Psoas muscle (tissue), 8 donors: ENCODE measurements at places on chromosomes 1 and 21. TPM values are rescaled to one million over a fixed set of nuclear protein-coding genes. Genes with fewer than 3 reads are reported as not detected.

- no peak for DNase-seq
Measured at GRCh38 chr1:2090216-2090890, 40.1 kb downstream of the PRKCZ start.

Gene ATP1B1
- polyA plus RNA-seq = 228 TPM

DNA sequence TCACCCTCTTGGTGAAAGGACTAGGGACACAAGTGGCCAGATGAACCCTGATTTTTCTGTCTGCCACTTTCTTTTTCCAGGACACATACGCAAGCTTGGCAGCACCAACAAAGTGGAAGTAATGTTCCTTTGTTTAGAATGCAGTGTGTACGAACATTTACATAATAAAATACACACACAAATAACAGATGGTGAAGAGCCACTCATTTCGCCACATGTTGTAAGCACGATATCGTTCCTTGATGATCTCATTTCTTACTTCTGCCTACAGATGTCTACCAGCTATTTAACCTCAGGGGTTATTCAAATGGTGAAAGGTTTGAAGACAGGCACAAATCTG is 670.2 kb upstream of the CXADR start:
- DNase-seq = no peak

DNA sequence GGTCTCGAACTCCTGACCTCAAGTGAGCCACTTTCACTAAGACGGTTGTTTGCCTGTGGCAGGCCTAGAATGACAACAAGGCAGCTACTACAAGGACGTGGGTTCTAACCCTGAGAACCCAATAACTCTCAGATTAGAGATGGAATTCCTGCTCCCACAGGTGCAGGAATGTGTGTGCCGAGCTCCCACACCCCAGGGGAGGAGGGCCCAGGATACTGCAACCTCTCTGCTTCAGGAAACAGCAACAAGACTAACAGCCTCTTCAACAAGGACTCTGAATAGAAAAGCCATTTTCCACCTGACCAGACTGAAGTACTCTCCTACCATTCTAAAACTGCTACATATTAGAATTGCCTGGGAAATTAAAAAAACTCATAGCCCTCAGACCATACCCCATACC is 4.9 kb downstream of the LSM10 start:
- no peak for DNase-seq

Gene RIIAD1
- 2.4 TPM for polyA plus RNA-seq

DNA sequence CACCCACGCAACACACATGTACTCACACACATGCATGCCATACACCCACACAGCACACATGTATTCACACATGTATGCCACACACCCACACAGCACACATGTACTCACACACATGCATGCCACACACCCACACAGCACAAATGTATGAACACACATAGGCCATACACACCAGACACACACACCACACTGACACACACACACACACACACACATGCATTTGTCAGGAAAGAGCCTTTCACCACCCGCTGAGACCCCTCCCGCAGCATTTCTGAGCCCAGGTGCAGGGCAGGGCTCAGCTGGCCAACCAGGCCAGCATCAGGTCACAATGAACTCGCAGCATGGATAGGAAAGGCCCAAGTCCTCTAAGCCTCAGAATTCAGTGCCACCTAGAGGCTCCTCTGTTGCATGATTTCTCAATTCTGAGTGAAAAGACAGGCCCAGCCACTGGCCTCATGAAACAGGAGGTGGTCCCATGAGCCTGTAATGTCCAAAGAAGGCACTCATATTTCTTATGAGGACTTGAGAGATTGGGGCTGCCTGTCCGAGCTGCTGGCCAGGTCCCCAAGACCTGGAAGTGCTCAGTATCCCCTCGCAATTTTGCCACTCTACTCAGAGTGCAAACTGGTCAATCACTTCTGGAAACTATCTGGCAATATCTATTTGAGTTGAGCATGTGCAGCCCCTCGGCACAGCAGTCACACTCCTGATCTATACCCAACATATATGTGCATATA is 57.3 kb downstream of the PSMG1 start:
- peak; percentile 63 for DNase-seq

DNA sequence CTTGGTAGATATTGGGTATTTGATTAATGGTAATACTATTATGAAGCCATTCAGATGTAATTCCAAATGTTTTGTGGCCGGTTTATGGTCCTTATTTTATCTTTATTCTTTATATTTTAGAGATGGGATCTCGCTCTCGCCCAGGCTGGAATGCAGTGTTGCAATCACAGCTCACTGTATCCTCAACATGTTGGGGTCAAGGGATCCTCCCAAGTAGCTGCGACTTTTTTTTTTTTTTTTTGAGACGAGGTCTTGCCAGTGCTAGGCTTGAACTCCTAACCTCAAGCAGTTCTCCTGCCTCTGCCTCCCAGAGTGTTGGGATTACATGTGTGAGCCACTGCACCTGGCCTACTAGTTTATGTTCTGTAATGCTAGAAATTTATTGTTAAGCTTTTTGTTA is 4.7 kb downstream of the DDI2 start:
- no peak for DNase-seq

GRCh38 chr1:11985851-11986250 is 5.6 kb downstream of the MFN2 start:
- DNase-seq = no peak

DNA sequence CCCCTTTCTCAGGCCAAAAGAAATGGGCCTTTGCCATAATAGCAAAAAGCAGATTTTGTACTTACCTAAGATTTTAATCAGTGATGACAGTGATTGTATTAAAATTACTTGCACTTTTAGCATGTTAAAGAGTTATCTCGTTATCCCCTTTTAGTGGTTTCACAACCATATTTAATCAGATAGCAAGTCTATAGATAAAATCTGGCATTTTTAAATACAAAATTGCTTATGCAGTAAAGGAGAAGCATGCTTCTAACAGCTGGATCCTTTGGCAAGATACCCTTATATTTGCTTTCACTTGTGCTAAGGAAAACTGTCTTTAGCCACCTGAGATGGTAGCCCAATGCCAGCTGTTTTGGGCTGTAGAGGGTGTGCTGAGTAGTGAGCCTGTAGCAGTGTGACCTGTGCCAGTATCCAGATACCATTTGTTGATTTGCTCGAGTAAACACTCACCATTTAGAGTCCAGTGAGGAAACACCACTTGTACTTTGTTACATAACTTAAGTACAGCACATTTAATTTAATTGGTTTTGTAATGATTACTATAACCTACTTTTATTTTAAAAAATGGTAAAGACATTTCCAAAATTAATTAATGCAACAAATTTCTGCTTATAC is 314.4 kb upstream of the ZP4 start:
- no peak for DNase-seq

Gene ATP1A4
- polyA plus RNA-seq = 0.13 TPM

Gene RNU1-3
- polyA plus RNA-seq = not detected

Gene OR2T33
- polyA plus RNA-seq = not detected

Gene LCA5L
- 1.2 TPM for polyA plus RNA-seq

Gene CAPN2
- 47.6 TPM for polyA plus RNA-seq

DNA sequence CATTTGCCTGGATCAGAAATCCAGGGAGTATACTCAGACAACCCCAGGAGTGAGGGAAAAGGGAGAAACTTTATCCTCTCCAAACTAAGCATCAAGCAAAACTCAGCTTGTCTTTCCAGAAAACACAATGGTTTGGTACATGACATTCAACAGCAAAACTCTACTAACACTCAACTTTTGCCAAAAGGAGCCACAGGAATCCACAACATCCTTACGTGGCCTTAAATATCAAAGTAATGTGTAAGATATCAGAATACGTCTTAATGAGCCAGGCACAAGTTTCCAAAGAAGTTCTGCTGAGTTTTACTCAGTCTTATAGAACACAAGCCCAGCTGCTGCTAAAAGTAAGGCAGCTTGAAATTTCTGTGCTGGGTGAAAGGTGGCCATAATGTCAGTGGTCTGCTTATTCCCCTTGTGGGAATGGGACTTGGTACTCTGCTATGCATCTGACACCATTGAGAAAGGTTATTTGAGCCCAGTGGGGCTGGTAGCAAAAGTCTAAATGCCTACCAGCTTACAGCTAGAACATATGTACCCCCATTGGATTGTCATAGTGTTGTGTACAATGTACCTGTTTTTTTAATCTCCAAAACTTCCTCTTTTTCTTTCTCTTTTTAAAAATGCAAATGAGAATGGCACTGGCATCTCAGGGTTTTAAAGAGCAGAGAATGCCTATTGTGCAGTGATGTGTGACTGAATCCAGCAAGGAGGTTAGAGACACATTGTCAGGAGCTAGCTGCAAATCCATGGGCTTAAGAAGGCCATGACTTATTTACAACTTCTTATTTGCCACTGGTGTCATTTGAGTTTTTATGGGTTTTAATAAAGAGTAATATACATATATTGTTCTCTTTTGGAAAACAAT is 62.0 kb upstream of the ST6GALNAC3 start:
- no peak for DNase-seq

DNA sequence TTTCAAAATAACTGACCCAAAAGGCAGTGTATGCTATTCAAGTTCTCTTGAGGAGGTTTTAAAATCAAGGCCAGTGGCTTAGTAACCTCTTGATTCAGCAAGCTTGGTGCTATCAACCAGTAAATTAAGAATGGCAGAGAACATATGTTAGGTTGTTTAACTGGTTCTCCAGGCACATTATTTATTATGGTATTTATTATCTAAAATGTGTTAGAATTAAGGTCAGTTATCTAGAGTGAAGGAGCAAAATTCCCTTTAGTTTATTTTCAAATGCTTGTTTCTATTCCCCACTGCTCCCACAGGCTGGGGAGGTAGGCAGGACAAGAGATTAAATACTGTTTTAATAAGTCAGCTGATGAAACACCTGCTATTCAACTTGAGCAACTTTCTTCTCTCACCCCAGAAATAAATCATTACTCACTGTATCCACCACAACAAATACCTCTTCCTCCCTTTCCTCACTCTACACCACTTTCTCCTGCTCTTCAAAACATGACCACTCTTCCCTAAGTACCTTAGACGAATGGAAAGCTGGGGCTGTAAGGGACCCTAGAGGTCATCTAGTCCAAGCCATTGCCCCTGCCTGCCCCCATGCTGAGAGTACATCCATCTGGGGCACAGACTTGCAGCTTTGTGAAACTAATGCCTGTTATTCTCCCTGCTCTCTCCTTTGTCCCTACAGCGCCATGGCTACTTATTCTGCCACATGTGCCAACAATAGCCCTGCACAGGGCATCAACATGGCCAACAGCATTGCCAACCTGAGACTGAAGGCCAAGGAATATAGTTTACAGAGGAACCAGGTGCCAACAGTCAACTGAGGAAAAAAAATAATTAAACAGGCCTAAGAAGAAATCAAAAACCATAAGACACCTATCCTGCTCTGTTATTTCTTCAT is 71.7 kb downstream of the PRRX1 start:
- DNase-seq = peak; percentile 46

- DNase-seq = peak; percentile 42
Measured at GRCh38 chr21:44517175-44517899, 22.7 kb downstream of the KRTAP10-1 start.

DNA sequence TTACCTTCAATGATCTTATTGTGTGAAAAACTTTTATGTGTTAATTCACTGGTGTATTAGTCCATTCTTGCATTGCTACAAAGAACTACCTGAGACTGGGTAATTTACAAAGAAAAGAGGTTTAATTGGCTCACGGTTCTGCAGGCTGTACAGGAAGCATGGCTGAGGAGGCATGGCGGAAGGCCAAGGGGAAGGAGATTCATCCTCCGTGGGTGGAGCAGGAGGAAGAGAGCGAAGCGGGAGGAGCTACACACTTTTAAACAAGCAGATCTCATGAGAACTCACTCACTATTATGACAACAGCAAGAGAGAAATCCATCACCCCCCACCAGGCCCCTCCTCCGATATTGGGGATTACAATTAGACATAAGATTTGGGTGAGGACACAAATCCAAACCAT is 44.2 kb upstream of the RGS7 start:
- no peak for DNase-seq

Gene MFAP2
- 1.5 TPM for polyA plus RNA-seq

Gene PLPPR4
- polyA plus RNA-seq = 0.12 TPM

DNA sequence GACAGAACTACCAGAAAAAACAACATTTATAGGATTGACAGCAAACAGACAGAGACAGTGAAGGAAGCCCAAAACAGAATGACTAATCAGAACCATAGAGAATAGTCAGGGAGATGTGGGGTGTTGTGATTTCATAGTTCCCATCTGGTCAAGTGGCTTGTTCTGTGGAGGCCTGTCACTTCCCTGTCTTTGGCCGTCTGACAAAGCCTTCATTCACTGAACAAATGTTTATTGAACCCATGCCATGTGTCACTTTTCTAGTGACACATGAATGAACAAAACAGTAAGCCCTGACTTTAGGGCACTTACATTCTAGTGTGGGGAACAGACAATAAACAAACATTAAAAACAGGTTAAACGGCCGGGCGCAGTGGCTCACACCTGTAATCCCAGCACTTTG is 3.2 kb upstream of the SRRM1 start:
- no peak for DNase-seq

- peak; percentile 92 for DNase-seq
Measured at GRCh38 chr1:150010393-150011115, at the start of gene OTUD7B. Gene OTUD7B, minus strand, starts transcription at chr1:150010726. Its CDS starts 33,216 bp downstream, at chr1:149977510.

Gene OLFML3
- 9.9 TPM for polyA plus RNA-seq

- no peak for DNase-seq
Measured at GRCh38 chr1:174818014-174818616, 181.6 kb upstream of the CACYBP start.

- DNase-seq = no peak
Measured at GRCh38 chr21:42317341-42317741, 2.1 kb upstream of the TFF3 start.

DNA sequence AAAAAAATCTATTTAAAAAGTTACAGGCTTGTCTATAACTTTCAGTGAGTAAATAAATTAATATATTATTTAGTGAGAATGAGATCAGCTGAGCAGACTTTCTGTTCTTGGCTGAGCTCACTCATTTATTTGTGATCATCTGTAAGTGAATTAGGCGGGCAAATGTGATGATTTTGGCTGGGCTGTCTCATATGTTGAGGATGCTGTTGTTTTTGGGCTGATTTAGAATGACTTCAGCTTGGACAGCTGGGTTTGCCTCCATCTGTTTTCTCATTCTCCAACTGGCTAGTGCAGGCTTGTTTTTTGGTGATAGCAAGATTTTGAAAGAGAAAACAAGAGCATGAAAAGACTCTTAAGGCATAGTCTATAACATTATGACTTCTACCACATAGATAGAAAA is 475.8 kb upstream of the OLFM3 start:
- no peak for DNase-seq

- no peak for DNase-seq
Measured at GRCh38 chr1:98045767-98046641, 125.2 kb upstream of the DPYD start.

- no peak for DNase-seq
Measured at GRCh38 chr1:201127755-201128455, 921 bp upstream of the ASCL5 start.

Gene ADAMTS4
- polyA plus RNA-seq = 0.88 TPM

Gene CELA2A
- polyA plus RNA-seq = 0.10 TPM

Gene REG4
- 0.10 TPM for polyA plus RNA-seq

GRCh38 chr1:225881081-225881958 is 860 bp downstream of the TMEM63A start:
- DNase-seq = peak; percentile 63

DNA sequence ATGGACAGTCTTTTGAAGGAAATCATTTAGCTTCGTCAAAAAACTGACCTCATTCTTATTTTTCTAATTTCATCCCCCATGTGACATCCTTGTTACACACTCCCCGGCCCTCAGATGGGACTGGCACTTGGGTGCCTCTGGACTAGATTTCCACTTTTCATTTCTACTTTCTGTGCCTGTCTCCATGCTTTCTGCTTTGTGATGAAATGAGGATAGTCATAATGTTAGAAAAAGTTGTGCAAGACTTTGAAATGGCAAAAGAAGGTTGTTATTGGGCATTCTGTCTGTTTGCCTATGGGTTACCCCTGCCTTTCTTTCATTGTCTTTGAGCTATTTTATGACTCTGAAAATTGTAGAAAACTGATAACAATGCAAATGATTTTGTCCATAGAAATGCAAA is 54.9 kb downstream of the MDM4 start:
- DNase-seq = no peak

- no peak for DNase-seq
Measured at GRCh38 chr1:924656-925560, 1.2 kb downstream of the SAMD11 start.
